ENCODE measurements at places on chromosomes 2 and 18.

- no peak for DNase-seq
These were observed 41.0 kb upstream of the GPR17 start for GRCh38 chr2:127604986-127605385.

- DNase-seq, result no peak
These were observed 83.1 kb downstream of the PTH2R start for GRCh38 chr2:208489687-208490086.

- DNase-seq, result no peak
These were observed 4.6 kb downstream of the HJURP start for GRCh38 chr2:233849607-233850271.

DNA sequence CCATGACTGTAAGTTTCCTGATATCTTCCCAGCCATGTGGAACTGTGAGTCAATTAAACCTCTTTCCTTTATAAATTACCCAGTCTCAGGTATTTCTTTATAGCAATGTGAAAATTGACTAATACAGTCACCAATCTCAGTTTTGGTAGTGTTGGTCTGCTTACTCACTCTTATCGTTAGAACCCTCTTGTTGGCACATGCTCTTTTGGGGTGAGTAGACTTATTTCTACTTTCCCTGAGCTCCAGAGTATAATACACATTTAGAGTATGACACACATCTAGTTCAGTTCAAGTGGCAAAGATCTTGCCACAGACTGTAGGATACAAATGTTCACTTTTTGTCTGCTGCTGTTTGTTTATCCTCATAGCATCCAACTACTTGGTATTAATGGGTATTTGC lies 347.5 kb upstream of the CELF4 start:
- DNase-seq, result no peak

GRCh38 chr2:134300585-134300984 lies 46.7 kb downstream of the MGAT5 start:
- DNase-seq, result no peak

DNA sequence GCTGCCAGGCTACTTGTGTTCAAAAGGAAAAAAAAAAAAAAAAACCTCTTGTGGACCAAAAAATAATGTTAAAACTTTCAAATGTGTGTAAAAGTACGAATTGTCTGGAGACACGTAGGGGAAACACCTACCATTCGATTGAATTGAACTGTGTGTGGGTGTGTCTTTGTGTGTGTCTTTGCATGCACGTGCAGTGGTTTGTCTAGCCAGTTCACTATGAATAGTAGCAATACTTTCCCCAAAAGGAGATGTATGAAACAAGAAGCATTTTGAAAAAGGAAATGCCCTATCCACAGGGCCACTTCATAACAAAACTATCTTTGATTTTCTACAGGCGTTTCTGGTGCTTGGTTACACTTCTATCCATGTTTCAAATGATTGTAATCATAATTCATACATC lies 186.8 kb downstream of the RPRM start:
- no peak for DNase-seq

DNA sequence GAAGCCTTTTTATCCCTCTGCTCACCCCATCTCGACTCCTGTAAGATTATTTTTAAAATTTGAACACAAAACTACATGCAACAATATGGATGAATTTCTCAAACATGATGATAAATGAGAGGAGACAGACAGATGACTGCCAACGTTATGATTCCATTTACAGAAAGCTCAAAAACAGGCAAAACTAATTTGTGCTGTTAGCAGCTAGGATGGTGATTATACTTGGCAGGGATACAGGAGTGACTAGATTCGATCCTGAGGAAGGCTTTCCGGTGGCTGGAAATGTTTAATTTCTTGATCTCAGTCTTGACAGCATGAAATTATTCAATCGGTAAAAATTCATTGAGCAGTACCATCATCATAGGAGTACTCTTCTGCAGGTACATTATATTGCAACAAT lies 163.4 kb upstream of the SH3BP4 start:
- no peak for DNase-seq

DNA sequence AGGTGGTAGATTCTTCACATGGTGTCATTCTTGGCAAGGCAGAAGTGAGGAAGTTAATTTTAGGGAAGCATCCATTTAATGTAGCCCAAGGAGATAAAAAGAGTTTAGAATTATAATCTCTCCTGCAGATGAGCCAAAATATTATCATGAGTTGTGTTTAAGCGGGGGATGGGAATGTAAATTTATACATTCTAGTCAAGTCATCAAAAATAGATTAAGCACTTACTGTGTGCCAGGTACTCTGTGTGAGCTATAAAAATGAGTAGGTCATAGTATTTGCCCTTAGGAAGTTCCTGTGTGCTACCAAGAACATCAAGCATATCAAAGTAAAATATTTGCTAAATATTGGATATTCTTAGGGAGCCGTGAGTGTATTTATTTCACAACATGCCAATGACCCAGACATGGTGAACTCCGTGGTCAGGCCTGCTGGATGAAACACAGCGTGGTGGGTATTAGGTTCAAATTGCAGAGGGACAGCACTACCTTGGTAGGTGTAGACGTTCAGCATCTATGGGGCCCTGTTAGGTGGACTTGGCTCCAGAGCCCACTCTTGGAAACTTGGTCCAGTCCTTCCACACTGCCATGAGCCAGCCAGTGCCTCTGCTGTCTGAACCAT lies 37.4 kb downstream of the MEIS1 start:
- DNase-seq, result peak; percentile 5

DNA sequence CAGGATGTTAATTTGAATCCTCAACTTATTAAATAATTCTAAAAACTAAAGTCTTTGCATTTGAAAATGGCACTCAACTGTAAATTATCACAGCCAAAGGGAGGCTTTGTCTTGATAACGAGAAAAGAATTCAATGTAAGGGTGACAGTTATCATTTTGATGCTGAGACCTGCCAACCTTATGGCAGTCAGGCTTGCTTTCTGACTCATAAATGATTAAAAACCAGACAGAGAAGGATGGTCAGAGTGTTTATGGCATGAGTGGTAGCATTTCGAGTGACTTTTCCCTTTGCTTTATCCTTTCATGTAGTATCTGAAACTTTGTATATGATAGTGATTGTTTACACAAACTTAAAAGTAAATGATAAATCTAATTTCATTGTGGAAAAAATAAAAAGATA lies 53.9 kb upstream of the EPC2 start:
- no peak for DNase-seq

- no peak for DNase-seq
These were observed 287.4 kb upstream of the TCF4 start for GRCh38 chr18:55875371-55875901.

GRCh38 chr2:202339071-202339870 lies 36.9 kb upstream of the BMPR2 start:
- DNase-seq, result peak; percentile 56

DNA sequence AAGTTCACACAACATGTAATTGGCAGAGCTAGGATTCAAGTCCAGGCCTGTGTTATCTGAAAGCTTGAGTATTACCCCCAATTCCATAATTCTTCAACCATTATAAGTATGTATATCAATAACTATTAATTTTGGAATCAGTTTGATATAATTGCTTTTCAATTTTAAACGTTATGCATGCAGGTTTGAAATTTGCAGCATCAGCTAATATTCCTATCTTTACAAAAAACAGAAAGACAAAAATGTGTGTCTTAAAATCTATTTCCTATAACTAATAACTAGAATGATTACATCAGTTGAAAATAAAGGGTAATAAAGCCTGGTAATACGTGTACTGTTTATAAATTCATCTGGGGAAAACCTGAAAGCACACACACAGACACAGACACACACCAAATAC lies 543.3 kb upstream of the PKDCC start:
- no peak for DNase-seq

GRCh38 chr18:47602273-47602897 lies 328.1 kb downstream of the SMAD2 start:
- DNase-seq, result no peak

DNA sequence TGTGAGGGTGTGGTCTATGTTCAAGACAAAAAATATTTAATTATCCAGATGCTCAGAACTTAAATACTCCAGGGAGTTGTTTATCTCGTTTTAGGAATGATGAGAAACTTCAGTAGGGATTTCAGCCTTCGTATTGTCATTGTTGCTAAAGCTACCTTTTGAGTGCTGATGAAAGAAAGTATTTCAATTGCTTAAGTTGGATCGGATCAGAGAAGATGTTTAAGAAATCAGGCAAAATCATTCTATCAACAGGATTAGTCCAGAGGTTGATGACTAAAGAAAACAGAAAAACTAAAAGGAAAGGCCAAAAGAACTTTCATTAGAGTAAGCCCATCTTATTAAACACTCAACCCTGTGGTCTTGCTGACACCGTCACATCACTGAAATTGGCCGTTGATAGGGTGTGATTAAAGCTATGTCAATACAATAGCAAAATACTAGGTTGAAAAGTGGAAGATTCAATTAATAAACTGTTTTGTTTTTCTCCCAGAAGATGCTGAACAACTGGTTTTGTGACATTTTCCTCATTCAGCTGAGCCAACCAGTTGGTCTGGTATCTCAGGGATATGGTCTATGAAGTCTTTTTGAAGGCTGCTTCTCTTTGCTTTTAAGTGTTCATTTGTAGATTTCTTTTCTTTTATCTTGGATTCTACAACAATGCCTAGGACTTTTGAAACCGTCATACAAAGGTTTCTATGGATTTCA lies 551.7 kb downstream of the SLC4A3 start:
- DNase-seq, result no peak

DNA sequence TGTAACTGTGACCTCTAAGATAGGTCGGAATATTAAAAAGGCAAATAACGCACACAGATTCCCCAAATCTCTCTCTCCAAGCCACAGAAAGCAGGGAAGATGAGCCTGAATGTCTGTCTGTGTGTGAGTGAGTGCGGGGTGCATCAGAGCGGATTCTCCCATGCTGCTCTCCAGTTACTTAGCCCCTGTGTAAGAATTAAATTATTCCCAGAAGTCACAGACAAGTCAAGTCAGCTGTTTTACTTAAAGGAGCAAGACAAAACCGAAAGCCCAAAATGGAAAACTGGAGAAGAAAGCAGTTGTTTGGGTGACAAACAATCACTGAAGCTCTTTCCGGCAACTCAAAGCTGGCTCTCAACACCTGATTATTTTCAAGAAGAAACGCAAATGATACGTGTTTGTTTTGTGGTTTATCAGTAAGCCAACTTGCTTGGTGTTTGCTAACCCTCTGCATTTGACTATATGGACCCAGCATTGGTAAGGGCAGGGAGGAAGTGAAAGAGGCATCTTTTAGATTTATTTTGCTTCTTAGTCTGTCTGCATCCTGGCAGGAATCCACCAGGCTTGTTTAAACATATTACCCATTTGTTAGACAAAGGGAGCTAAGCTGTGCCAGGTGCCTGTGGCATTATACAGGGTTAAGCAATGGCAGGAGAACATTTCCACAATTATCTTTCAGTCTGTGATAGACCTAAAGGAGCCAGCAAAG lies 121.5 kb upstream of the CREB1 start:
- no peak for DNase-seq

- DNase-seq, result no peak
These were observed 52.4 kb downstream of the WIPF1 start for GRCh38 chr2:174545240-174545639.

GRCh38 chr2:174247474-174248186 lies 702 bp downstream of the OLA1 start:
- DNase-seq, result peak; percentile 29

GRCh38 chr2:186617148-186617547 lies 27.3 kb downstream of the ITGAV start:
- DNase-seq, result no peak

- DNase-seq, result no peak
These were observed 61.9 kb upstream of the HAAO start for GRCh38 chr2:42854207-42854818.

DNA sequence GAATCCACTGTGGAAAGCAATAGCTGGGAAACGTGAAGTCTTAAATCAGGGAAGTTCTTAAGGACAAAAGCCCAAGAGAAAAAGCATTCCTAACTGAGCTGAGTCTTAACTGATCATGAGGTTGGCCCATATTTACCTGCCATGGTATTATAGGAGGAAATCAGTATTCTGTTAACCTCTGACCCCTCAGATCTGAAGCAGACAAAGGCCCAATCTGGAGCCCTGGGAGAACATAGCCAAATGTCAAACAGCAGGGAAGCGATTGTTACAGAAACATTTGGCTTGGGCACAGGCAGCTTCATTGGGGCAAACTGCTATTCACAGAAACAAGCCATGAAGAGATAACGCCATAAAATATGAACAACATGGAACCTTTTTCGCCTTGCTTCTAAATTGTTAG lies 18.8 kb downstream of the EPHA4 start:
- DNase-seq, result no peak

DNA sequence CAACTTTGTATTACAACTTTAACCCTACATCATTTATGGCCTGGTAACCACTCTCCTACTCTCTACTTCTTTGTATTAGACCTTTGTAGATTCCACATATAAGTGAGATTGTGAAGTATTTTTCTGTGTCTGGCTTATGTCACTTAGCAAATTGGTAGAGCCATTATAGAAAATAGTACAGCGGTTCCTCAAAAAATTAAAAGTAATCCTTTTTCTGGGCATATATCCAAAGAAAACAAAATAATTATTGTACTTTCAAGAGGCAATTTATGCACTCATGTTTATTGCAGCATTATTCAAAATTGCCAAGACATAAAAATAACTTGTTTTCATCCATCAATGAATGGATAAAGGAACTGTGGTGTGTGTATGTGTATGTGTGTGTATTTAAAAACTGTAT lies 537.5 kb upstream of the FSIP2 start:
- no peak for DNase-seq

GRCh38 chr18:69974365-69974764 lies 26.7 kb upstream of the CD226 start:
- peak; percentile 65 for DNase-seq

DNA sequence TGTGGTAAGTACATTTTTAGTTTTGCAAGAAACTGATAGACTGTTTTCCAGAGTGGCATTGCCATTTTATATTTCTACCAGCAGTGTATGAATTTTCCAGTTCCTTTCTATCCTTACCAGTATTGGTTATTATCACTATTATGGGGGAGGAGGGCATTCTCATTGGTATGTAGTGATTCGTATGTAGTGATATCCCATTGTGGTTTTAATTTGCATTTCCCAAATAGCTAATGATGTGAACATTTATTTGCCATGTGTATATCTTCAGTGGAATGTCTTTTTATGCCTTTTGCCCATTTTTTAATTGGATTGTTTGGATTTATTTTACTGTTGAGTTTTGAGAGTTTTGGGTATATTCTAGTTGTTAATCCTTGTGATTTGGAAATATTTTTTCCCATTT lies 16.9 kb downstream of the EIF5B start:
- DNase-seq, result peak; percentile 23

DNA sequence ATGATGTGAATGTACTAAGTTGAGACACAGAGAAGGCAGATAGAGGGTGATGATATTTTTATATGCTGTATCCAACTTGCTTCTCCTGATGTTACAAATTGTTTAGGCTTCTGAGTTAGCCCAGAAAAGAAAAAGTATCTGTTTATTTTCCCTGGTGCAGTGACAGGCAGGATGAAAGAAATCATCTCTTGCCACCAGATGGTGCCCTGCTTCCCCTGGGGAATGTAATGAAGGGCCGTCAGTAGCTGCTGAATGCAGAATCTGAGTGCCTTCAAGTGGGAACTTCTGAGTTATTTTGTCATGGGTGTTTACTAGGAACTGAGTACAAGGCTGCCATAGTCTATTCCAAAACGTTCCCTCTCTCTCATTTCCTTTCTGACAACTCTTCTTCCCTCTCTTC lies 525.6 kb downstream of the MBD2 start:
- DNase-seq, result peak; percentile 37

- DNase-seq, result no peak
These were observed 69.2 kb downstream of the TNS1 start for GRCh38 chr2:217933617-217933993.

- DNase-seq, result peak; percentile 79
These were observed 1848.6 kb upstream of the CELF4 start for GRCh38 chr18:39414009-39414700.

All from iris pigment epithelial cell (primary cell).